ENCODE measurements at places on chromosomes 3 and 15.

- no peak for DNase-seq
These were observed 171.9 kb downstream of the FMN1 start for GRCh38 chr15:33022629-33023028.

GRCh38 chr3:29515451-29515850, 234.6 kb downstream of the RBMS3 start:
- DNase-seq = no peak

GRCh38 chr3:155747286-155747945, 2.5 kb upstream of the PLCH1 start:
- DNase-seq = no peak

DNA sequence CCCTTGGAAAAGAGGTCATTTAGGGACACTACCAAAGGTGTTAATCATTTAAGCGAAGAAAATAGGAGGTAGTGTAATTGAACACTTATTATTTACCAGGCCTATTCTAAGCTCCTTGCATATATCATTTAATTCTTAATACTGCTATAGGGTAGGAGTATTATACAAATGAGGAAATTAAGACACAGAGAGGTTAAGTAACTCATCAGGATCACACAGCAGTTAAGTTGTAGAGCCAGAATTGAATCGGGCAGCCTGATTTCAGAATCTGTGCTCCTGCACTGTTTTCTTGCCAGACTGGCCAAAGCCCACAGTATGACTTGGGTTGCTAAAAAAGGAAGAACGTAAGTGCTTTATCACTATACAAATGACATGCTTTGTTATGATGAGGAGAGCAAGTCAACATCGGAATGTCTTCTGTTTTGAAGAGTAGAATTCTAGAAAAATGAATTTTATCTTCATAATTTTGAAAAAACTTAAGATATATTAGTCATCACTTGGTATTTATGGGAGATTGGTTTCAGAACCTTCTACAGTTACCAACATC, 31.4 kb downstream of the HPS3 start:
- DNase-seq = no peak

GRCh38 chr3:32238453-32239306, at the start of gene CMTM8:
TSS of gene CMTM8 (plus strand) at chr3:32238680. CDS start at chr3:32238973, 293 bp downstream.
- peak; percentile 67 for DNase-seq

DNA sequence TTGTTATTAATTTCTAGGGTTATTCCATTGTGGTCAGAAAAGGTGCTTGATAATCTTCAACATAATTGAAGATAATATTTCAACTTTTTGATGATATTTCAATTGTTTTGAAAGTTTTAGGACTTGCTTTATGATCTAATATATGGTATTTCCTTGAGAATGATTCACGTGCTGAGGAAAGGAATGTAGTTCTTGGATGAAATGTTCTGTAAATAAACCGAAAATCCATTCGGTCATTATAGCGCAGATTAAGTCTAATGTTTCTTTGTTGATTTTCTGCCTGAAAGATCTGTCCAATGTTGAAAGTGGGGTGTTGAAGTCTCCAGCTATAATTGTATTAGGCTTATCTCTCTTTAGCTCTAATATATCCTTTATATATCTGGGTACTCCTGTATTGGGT, 617.5 kb upstream of the NECTIN3 start:
- no peak for DNase-seq

All from stimulated activated CD4-positive, alpha-beta T cell treated with anti-CD3 and anti-CD28 coated beads, Interleukin-12 subunit alpha, Interleukin-12 subunit beta, amount 100 ng/mL, for 4 hours (primary cell).